ENCODE measurements at places on chromosomes 1 and 21. TPM values are rescaled to one million over a fixed set of nuclear protein-coding genes. Genes with fewer than 3 reads are reported as not detected.

- H3K4me3 ChIP-seq = no peak overlapping the region
- no peaks in the 10 kb centered on the region for H3K27me3 ChIP-seq
- H3K36me3 ChIP-seq = peaks cover under 1% of the 10 kb centered on the region
- H3K4me1 ChIP-seq = peaks cover 15% of the 10 kb centered on the region
- no peak for DNase-seq
- H3K27ac ChIP-seq = peak overlapping the region; percentile 19
Observed at GRCh38 chr1:27544834-27545233, 54.9 kb upstream of the WASF2 start.

SMYD3 gene
- total RNA-seq = 28.6 TPM

AUNIP gene
- 0.31 TPM for total RNA-seq

- peaks cover 3% of the 10 kb centered on the region for H3K36me3 ChIP-seq
- no peak overlapping the region for H3K27ac ChIP-seq
- no peak overlapping the region for H3K4me3 ChIP-seq
- no peak for DNase-seq
- H3K4me1 ChIP-seq = peaks cover 4% of the 10 kb centered on the region
Observed at GRCh38 chr1:3009021-3009420, 12.2 kb upstream of the ACTRT2 start.

DNA sequence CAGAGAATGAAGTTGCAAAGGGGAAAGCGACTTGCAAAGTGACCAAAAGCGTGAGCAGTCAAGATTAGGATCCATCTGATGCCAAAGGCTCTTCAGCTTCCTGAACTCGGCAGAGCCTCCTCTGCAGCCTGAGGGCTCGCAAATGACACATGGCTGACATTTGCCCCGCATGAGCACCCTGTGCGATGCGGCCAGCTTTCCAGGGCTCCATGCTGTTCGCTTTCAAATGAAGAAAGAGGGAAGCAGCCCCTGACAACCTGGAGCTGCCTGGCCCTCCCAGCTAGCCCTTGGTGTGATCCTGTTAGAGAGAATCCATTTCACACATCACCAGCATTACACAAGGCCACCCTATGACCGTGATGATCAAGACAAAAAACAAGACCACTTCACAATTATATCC, 20.2 kb upstream of the FAM131C start:
- peaks cover 25% of the 10 kb centered on the region for H3K27me3 ChIP-seq
- DNase-seq = no peak
- no peaks in the 10 kb centered on the region for H3K36me3 ChIP-seq
- peaks cover 9% of the 10 kb centered on the region for H3K4me1 ChIP-seq
- H3K4me3 ChIP-seq = no peak overlapping the region
- H3K27ac ChIP-seq = no peak overlapping the region

DNA sequence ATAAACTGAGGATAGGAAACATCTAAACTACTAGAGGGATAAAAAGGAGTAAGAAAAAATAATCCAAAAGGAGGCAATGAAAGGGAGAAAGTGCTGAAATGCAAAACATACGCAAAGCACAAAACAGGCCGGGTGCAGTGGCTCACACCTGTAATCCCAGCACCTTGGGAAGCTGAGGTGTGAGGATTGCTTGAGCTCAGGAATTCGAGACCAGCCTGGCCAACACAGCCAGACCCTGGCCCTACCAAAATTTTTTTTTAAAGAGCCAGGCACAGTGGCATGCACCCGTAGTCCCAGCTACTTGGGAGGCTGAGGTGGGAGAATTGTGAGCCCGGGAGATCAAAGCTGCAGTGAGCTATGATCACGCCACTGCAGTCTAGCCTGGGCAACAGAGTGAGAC, 10.5 kb downstream of the SPOCD1 start:
- no peak overlapping the region for H3K4me3 ChIP-seq
- H3K36me3 ChIP-seq = no peaks in the 10 kb centered on the region
- peaks cover 13% of the 10 kb centered on the region for H3K27me3 ChIP-seq
- no peak overlapping the region for H3K27ac ChIP-seq
- no peak for DNase-seq

INSRR gene
- total RNA-seq = not detected

DNA sequence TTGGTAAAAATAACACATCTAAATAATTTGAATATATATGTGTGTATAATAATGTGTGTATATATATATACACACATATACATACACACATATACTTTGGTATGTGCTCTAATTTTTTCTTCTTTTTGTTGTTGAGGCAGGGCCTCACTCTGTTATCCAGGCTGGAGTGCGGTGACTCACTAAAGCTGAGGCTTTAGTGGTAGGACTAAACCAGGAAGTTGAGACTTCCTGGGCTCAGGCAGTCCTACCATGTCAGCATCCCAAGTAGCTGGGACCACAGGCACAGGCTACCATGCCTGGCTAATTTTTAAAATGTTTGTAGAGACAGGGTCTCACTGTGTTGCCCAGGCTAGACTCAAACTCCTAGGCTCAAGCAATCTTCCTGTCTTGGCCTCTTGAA, 46.7 kb upstream of the CXADR start:
- H3K27ac ChIP-seq = no peak overlapping the region
- no peak overlapping the region for H3K4me3 ChIP-seq
- no peak for DNase-seq

DNA sequence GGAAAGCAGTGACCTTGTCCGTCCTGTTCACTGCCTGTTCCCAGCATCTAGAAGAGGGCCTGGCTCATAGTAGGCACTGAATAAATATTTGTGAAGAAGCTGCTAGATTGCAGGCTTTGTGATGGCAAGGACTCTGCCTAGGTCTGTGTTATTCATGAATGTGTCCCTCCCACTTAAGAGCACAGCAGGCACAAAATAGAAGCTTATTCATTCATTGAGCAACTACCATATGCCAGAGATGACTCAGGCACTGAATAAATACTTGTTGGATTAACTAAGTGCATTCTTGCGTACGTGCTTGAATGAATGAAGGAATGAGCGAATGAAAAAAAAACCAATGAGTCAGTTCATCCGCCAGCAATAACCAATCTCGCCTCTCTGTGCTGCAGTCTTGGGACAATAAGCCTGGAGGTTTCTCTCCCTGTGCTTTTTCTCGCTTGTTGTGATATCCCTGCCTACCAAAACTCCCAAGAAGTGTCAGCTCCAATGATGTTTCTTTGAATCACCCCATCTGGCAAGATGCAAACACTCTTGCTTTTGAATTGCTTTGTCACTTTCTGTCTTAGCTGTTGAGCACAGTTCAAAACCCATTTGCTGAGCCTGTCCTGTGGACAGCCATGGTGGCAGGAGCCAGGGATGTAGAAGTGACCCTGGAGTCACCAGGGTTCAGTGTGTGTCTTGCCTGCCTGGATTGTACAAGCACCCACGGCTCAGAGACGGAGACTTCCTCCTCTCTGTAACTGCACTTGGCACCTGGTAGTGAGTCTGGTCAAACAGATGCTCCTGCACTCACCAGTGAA, 143.9 kb downstream of the KAZN start:
- peaks cover 62% of the 10 kb centered on the region for H3K27me3 ChIP-seq
- H3K4me3 ChIP-seq = no peak overlapping the region
- DNase-seq = no peak
- peaks cover 2% of the 10 kb centered on the region for H3K36me3 ChIP-seq
- no peak overlapping the region for H3K27ac ChIP-seq

ACTA1 gene
- total RNA-seq = not detected

NR1I3 gene
- total RNA-seq = not detected

DNA sequence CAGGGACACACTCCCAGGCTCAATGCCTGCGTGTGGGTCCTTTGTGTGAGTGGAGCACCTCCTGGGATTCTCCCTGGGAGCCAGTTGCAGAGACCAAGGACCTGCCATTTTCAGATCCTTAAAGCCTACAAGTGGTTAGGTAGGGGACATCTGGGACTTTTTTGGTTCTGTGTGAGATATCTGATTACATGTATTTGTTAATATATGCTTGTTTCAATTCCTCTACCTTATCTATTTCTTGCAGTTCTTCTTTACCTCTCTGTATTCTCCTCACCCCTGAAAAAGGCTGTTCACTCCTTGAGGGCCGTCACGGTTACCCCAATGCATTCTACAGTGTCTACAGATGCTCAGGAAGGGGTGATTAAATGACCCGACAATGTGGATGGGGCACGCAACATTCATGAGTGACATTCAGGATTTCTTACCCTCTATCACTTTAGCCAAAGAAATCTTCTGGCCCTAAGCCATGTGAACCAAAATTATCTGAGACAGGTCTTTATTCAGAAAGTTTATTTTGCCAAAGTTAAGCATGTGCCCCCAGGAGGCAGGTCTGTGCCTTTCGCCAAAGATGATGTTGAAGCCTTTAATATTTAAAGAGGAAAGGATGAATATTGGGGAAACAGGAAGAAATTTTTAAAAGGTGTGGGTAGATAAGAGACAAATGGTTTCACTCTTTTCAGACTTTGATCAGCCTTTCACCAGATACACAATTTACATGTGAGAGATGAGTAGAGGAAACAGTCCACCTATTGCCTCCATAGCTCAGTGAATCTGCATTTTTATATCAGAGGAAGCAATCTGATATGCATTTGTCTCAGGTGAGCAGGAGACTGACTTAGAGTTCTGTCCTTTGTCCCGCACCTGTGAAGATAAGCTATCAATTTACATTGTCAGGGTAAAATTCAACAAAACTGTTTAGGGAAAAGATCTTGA, 44.6 kb upstream of the MPZL1 start:
- H3K27me3 ChIP-seq = no peaks in the 10 kb centered on the region
- H3K4me1 ChIP-seq = peaks cover 39% of the 10 kb centered on the region
- H3K4me3 ChIP-seq = no peak overlapping the region
- peaks cover 5% of the 10 kb centered on the region for H3K36me3 ChIP-seq
- H3K27ac ChIP-seq = no peak overlapping the region

CELA3A gene
- not detected for total RNA-seq

- no peak overlapping the region for H3K4me3 ChIP-seq
- no peak for DNase-seq
- H3K27ac ChIP-seq = no peak overlapping the region
- H3K36me3 ChIP-seq = peaks cover 8% of the 10 kb centered on the region
Observed at GRCh38 chr1:116201911-116202310, 90.7 kb downstream of the MAB21L3 start.

Data from T-helper 17 cell (primary cell).